ENCODE measurements at places on chromosomes 1 and 21.

GRCh38 chr1:18991585-18991984, 35.1 kb upstream of the IFFO2 start:
- no peak overlapping the region for H3K4me3 ChIP-seq
- peaks cover 24% of the 10 kb centered on the region for H3K27me3 ChIP-seq
- no peak for DNase-seq
- no peak overlapping the region for H3K27ac ChIP-seq

GRCh38 chr1:210754878-210755665, 378.9 kb downstream of the KCNH1 start:
- H3K4me1 ChIP-seq = no peaks in the 10 kb centered on the region
- peaks cover 44% of the 10 kb centered on the region for H3K27me3 ChIP-seq
- H3K36me3 ChIP-seq = no peaks in the 10 kb centered on the region
- H3K27ac ChIP-seq = no peak overlapping the region
- H3K4me3 ChIP-seq = no peak overlapping the region

- H3K27ac ChIP-seq = no peak overlapping the region
- no peaks in the 10 kb centered on the region for H3K4me1 ChIP-seq
- H3K4me3 ChIP-seq = no peak overlapping the region
- H3K27me3 ChIP-seq = no peaks in the 10 kb centered on the region
- no peak for DNase-seq
- H3K36me3 ChIP-seq = no peaks in the 10 kb centered on the region
These were observed 60.4 kb downstream of the ATP5PO start for GRCh38 chr21:33855190-33855589.

DNA sequence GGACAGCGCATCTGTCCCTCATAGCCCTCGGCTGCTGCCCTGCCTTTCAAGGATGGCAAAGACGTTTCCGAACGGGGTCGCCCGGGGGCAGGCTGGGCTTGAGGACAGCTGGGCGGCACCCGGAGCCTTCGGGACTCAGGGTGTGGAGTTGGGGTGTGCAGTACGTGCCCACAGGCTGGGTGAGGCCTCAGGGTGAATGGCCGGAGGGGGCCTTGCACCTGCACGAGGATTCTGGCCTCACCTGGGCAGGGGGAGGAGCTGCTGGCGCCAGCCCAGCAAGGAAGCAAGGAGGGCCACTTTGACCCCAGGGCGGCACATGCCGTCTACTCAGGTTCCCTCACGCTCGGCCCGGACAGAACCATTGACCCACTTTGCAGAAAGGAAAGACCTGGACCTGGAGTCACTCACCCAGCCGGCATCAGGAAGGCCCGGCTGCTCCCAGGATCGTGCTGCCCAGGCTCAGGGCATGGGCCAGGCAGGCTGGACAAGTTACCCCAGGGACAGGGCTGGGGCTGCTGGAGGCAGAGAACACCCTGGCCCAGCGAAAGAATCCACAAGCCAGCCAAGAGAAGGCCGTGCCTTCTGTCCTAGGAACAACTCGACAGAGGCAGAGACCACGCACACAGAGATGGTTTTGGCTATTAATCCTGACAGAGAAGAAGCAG, 65.1 kb upstream of the TTC34 start:
- no peak overlapping the region for H3K27ac ChIP-seq
- H3K4me3 ChIP-seq = no peak overlapping the region
- no peaks in the 10 kb centered on the region for H3K4me1 ChIP-seq
- H3K27me3 ChIP-seq = peaks cover 45% of the 10 kb centered on the region
- H3K36me3 ChIP-seq = no peaks in the 10 kb centered on the region

GRCh38 chr1:41728403-41729202, 190.1 kb downstream of the HIVEP3 start:
- H3K36me3 ChIP-seq = no peaks in the 10 kb centered on the region
- no peak for DNase-seq
- H3K27ac ChIP-seq = no peak overlapping the region
- H3K27me3 ChIP-seq = peaks cover 25% of the 10 kb centered on the region
- H3K4me3 ChIP-seq = no peak overlapping the region
- no peaks in the 10 kb centered on the region for H3K4me1 ChIP-seq

DNA sequence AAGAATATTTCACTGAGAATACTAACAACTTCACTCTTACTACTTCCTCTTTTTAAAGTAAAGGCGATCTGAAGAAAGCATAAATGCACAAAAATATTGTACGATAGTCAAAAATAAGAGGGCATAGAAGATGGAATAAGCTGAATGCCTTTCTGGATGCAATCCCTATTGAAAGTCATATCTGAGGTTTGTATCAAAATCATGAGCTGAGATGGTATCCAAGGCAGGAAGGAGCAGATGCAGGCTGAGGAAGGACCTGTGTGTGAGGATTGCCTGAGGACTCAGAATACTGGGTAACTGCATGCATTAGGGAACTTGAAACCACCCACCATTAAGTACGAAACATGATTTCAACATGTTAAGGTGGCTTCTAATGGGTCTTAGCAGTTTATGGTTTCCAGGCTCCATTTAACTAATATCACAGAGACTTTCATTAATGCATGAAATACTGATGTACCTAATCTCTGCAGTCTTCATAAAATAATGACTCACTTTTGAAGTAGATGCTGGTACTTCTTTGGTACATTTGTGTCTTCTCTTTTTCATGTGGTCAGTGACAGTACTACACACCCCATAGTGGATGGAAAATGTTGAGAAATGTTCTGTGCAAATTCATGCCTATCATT, 29.6 kb upstream of the RGS1 start:
- no peaks in the 10 kb centered on the region for H3K27me3 ChIP-seq
- no peaks in the 10 kb centered on the region for H3K36me3 ChIP-seq
- H3K4me1 ChIP-seq = peaks cover 3% of the 10 kb centered on the region
- no peak overlapping the region for H3K27ac ChIP-seq
- H3K4me3 ChIP-seq = no peak overlapping the region

DNA sequence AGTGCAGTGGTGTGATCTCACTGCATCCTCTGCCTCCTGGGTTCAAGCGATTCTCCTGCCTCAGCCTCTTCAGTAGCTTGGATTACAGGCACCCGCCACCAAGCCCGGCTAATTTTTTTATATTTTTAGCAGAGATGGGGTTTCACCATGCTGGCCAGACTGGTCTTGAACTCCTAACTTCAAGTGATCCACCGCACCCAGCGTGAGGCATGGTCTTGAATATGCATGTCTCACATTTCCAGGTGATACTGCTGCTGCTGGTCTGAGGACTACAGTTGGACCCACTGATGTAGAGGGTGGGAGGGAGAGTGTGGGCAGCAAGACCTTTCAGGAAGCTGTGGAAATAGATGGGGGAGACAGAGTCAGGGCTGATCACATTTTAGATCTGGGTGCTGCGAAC, 21.9 kb upstream of the ASAP3 start:
- H3K27ac ChIP-seq = no peak overlapping the region
- no peaks in the 10 kb centered on the region for H3K36me3 ChIP-seq
- H3K27me3 ChIP-seq = no peaks in the 10 kb centered on the region
- no peak overlapping the region for H3K4me3 ChIP-seq
- DNase-seq = no peak

DNA sequence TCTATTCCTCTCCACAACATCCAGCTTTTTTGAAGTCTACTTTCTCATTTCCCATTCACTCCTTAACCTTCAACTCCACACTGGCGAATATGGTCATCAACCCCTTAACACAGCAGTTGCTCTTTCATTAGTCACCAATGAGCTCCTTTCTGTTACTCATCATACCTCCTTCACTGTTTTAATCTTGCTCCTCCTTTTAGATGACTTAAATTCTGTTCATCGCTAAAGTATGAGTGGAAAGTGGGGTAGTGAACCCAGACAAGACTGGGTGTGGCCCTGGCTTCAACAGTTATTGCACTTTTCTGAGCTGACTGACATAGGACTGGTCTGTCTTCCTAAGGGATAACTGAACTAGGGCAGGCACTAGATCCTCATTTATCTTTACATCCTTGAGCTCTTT, 51.3 kb downstream of the AKT3 start:
- no peaks in the 10 kb centered on the region for H3K27me3 ChIP-seq
- H3K4me3 ChIP-seq = no peak overlapping the region
- H3K36me3 ChIP-seq = no peaks in the 10 kb centered on the region
- H3K4me1 ChIP-seq = peaks cover 13% of the 10 kb centered on the region
- no peak overlapping the region for H3K27ac ChIP-seq

DNA sequence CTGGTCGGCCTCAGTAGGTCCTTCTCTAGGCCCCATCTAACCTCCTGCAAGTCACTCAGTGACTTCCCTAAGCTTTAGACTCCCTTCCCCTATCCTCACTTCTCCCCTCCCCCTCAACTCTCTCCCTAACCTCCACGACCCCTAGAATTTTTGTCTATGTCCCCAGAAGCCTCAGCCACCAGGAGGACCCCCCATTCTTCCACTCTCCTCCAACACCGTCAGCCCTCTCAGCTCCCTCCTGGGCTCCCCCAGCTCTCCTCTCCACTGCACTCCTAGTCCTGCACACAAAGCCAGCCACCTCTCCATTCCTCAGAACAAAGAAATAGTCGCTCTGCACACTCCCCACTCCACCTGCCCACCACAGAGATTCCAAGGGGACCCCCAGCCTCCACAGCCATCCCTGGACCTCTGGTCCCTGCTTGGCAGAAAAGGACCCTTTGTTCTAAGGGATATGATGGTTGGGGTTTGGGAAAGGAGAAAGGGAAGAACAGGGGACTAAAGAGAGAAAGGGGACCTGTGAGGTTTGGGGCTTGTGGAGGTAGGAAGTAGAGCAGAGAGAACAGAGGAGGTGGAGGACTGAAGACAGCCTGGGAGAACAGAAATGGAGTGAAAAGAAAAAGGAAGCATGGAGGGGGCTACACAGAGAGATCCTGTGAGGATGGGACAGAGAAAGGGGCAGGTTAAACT, 2.8 kb downstream of the ARHGEF2 start:
- H3K4me1 ChIP-seq = peaks cover 78% of the 10 kb centered on the region
- H3K27me3 ChIP-seq = no peaks in the 10 kb centered on the region
- no peak for DNase-seq
- peak overlapping the region; percentile 73 for H3K27ac ChIP-seq

DNA sequence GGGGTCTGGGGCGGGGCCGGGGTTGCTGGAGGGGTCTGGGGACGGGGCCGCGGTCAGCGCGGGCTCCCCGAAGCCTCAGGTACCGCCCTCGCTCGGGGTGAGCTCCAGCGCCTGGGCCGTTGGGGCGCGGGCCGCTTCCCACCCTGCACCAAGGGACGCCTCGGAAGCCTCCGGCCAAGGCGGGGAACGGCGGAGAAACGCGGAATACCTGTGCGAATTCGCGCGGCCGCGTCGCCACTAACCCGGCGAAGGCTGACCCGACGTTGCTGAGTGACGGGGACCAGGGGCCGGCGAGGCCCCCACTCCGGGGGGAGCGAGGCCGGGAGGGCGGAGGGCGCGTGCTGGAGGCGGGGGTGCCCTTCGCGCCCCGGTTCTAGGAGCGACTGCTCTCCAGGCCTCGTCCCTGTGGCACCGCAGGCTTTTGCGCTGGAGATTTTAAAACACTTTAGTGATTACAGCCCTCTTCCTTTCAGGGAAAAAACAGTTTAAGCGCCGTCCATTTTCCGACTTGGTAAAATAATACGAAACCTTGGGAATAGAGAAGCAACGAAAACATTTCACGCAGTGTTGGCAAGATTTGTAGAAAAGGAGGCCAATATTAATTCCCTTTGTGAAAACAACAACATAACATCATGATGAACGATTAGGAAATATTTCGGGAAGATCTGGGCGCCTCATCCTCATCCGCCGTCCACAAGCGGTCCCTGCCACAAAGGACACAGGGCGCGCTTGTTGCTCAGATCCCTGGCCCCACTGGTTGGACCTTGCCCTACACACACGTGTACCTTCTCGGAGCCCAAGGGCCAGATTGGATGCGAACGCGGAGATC, 971 bp upstream of the GNG4 start:
- H3K4me3 ChIP-seq = peak overlapping the region; percentile 81
- no peak overlapping the region for H3K27ac ChIP-seq

DNA sequence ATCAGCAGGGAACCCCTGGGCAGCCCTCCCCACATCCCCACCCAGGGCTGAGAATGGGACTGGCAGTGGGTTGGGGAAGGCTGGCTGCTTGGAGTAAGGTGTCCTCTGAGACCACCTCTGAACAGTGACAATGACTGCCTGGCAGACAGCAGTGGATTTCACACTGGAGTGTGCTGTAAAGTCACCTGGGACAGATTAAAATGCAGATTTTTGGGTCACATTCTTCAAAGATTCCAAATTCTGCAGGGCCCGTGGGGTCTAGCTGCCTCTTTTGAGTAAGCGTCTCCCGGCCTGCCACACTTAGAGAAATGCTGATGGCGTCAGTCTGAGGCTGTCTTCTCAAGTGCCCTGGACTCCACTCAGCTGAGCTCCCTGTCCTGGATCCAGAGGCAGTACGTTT, 164.5 kb downstream of the GRIK3 start:
- peaks cover 96% of the 10 kb centered on the region for H3K27me3 ChIP-seq
- DNase-seq = no peak
- no peak overlapping the region for H3K4me3 ChIP-seq
- H3K4me1 ChIP-seq = no peaks in the 10 kb centered on the region
- H3K36me3 ChIP-seq = no peaks in the 10 kb centered on the region
- H3K27ac ChIP-seq = no peak overlapping the region

GRCh38 chr1:36951292-36951750, 83.0 kb downstream of the GRIK3 start:
- H3K27ac ChIP-seq = no peak overlapping the region
- H3K4me3 ChIP-seq = no peak overlapping the region
- H3K27me3 ChIP-seq = peaks cover 99% of the 10 kb centered on the region

DNA sequence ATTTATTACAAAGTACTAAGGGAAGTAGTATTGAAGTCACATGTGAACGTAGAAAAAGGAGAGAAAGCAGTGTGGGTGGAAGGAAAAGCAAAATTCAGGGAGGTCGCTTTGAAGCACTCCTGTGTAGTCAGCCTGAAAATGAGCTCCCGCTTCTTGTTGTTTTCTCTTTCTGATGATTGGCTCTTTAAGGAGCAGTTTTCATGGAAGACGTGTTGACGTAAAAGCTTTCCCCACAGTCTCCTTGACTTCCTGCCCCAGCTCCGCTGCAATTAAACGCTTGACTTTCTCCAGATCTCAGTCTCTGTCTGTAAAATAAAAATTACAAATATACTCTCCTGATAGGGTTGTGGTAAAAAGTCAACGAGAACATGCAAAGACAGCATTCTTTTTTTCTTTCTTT, 661.5 kb upstream of the ZP4 start:
- DNase-seq = no peak
- no peak overlapping the region for H3K27ac ChIP-seq
- no peak overlapping the region for H3K4me3 ChIP-seq

DNA sequence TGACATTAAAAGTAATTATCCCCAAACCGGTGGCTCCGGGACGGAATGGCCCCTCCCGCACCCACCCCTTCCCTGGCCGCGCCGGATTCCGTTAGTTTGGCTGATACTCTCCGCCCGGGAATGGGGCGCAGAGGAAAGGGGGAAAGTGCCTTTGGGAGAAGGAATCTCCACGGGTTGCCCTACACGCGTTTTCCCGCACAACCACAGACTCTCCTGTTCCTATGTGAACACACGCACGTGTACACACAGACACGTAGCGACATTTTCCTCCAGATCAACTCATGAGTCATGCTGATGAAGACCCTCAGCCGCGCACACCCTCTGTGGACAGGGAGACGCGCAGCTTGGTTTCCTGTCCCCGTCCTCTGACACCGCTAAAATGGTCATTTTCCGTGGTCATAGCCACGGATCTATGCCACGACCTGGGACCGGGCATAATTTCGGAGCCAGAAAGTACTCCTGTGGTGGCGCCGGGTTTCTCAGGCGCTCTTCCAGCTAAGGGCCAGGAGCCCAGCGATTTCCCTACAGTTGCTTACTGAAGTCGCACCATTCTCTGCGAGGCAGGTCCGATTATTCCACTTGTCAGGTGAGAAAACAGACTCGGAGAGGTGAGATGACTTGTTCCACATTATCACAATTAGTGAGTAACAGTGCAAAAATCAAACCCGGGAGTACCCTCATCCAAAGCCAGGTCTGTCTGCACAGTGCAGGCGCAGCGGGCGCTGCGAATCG, 4.0 kb upstream of the DMRTA2 start:
- H3K4me1 ChIP-seq = peaks cover 14% of the 10 kb centered on the region
- peaks cover 6% of the 10 kb centered on the region for H3K36me3 ChIP-seq
- DNase-seq = no peak
- no peak overlapping the region for H3K27ac ChIP-seq
- peaks cover 74% of the 10 kb centered on the region for H3K27me3 ChIP-seq

All from Calu3 (cell line).